Activated naive CD4-positive, alpha-beta T cell (primary cell): ENCODE measurements at places on chromosomes 6 and 20.
A peak's percentile ranks its signal among the peaks of the same experiment; 100 is the strongest.

DNA sequence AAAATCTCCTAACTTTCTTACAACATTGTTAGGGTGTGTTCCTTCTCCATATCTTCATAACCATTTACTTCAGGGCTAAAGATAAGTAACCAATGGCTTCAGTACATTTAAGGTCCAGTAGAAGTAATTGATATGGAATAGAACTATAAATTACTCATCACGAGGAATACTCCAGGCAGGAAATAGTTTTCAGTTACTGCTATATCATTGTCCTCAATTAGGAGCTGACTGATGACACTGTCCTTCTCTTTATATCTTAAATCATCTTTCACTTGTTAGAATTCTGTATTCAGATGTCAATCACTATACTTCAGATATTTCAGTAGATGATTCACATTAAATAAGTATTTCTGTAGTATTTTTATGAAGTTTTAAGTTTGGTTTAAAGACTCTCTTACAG lies 88.4 kb downstream of the COL19A1 start:
- no peak for DNase-seq

GRCh38 chr20:2302384-2303060 lies 6.7 kb downstream of the TGM3 start:
- DNase-seq = no peak

- DNase-seq = no peak
Measured at GRCh38 chr6:100335991-100336390, 128.7 kb downstream of the SIM1 start.

- DNase-seq = no peak
Measured at GRCh38 chr6:34237316-34237721, 646 bp downstream of the HMGA1 start.

- no peak for DNase-seq
Measured at GRCh38 chr6:82385546-82385945, 21.9 kb downstream of the TPBG start.

DNA sequence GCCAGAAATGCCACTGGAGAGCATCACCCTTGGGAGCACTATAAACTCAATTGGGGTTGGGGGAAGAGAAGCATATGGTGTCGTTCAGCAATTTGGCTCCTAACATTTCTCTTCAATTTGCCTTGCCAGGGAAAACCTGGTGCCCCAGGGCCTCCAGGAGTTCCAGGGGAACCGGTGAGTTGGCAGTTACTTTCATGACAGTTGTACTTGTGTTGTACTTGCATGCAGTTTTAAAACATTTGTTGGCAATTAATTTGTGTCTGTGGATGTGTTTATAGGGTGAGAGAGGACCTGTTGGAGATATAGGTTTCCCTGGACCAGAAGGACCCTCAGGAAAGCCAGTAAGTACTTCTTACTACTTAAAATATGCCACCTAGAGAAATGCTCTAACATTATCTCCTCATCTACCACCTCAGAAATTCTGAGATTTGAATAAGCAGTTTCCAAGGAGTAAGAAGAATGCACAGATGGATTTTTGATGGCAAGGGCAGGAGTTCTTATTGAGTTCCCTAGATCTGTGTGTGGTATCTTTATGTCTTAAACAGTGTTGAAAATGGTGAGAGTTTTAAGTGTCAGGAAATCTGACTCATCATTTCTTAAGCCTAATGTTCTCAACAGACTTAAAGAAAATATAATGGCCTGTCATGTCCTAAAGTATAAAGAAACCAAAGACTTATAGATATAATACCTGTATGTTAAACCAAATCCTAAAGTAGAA lies 122.5 kb downstream of the COL9A1 start:
- DNase-seq = no peak

DNA sequence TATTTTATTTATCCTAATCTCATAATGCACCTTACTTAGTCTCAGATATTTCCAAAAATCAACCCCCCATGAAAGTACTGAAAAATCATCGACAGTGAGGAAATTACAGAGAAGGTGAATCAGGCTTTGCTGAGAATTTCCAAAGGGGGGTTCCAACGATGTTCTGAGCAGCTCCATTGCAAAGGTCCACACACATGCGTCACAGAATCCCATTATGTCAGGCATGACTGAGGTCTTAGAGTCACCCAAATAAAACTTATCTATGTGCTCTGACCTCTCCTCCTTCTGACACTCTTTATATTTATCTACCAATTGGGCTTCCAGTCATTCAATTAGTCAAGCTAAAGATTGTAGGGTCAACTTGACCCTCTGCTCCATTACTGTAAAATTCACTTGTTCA lies 12.7 kb upstream of the LRRN4 start:
- DNase-seq = no peak

GRCh38 chr6:15365273-15365687 lies 119.4 kb downstream of the JARID2 start:
- DNase-seq = peak; percentile 23

GRCh38 chr20:49641683-49642656 lies 71.7 kb downstream of the B4GALT5 start:
- no peak for DNase-seq

DNA sequence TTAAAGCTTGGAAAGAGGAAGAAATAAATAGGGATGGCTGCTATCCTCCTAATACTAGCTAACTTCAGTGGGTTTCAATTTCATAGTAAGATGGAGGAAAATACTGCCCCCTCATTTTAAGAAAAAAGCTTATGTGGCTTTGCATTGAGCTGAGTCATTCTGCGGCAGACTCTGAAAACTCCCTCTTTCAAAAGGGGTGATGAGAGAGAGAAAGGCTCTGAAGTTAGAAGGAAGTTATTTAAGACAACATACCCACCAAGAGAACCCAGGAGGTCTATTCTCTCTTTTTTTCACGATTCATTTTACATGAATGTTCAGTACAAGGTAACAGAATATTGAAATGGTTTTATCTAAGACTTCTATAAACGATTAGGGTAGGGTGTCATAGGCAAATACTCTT lies 4.5 kb downstream of the PRDM13 start:
- DNase-seq = no peak

DNA sequence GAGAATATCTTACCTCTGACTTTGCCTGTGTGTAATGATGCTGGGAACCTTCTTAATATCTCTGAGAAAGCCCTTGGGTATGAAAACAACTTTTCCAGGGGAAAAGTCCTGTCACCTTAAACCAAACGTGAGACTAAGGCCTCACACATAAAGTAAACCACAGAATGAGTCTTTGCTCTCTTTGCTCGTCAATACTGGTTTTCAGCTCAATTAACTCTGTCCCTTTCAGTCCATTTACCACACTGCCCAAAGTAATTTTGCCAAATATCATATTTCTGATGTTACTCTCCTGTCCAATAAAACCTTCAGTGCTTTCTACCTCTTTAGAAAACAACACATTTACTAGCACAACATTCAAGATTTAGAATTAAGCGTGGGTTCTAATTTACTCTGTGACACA lies 100.5 kb upstream of the HMGCLL1 start:
- DNase-seq = no peak

- no peak for DNase-seq
Measured at GRCh38 chr20:17622851-17623508, 53.1 kb downstream of the DSTN start.

- no peak for DNase-seq
Measured at GRCh38 chr6:47733879-47734558, 35.6 kb downstream of the ADGRF4 start.

DNA sequence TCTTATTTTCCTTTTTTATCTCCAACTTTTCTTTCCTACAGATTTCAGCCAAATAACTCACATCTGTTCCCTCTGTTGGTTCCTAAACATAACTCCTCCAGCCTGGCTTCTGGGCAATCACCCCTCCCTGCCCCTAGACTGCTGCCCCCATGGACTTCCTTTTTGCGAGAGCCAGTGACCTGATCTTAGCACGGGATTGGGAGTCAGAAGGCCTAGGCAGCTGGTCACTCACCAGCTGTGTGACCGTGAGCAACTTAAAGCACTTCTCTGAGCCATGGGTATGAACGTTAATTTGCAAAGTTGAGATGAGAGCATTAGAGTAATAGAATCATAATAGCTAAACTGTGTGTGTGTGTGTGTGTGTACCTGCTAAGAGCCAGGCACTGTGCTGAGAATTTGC lies 4.5 kb upstream of the MMP9 start:
- no peak for DNase-seq

- no peak for DNase-seq
Measured at GRCh38 chr6:130529569-130530149, 163.8 kb downstream of the TMEM200A start.

GRCh38 chr6:167485186-167485978 lies 160.5 kb downstream of the TTLL2 start:
- DNase-seq = no peak

GRCh38 chr6:9499709-9500108 lies 915.2 kb downstream of the TFAP2A start:
- DNase-seq = no peak

DNA sequence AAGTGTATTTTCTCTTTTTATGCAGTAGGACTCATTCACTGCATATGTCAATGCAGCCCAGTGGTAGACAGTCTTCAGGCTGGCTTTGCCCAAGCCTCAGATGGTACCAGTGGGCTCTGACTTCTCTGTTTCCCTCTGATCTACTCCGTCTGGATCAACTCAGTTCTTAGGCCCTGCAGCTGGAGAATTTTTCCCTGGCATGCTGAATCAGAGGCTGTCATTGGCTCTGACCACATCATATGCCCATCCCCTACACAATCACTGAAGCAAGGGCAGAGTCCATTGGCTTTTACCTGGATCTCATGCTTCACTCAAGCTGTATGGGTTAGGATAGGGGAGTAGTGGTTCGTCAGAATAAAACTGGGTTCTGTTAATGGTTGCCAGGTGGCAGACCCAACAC lies 57.8 kb downstream of the KIZ start:
- DNase-seq = no peak

- DNase-seq = no peak
Measured at GRCh38 chr20:53833333-53834061, 236.9 kb downstream of the BCAS1 start.
